Stimulated activated CD4-positive, alpha-beta T cell treated with anti-CD3 and anti-CD28 coated beads, Interleukin-4, amount 100 ng/mL, for 4 hours (primary cell): ENCODE measurements at places on chromosomes 13 and 19.

- DNase-seq: no peak
Measured at GRCh38 chr19:51749979-51750378, 1.7 kb downstream of the FPR1 start.

GRCh38 chr19:56423276-56423984 lies 19.3 kb downstream of the ZNF583 start:
- DNase-seq: no peak

DNA sequence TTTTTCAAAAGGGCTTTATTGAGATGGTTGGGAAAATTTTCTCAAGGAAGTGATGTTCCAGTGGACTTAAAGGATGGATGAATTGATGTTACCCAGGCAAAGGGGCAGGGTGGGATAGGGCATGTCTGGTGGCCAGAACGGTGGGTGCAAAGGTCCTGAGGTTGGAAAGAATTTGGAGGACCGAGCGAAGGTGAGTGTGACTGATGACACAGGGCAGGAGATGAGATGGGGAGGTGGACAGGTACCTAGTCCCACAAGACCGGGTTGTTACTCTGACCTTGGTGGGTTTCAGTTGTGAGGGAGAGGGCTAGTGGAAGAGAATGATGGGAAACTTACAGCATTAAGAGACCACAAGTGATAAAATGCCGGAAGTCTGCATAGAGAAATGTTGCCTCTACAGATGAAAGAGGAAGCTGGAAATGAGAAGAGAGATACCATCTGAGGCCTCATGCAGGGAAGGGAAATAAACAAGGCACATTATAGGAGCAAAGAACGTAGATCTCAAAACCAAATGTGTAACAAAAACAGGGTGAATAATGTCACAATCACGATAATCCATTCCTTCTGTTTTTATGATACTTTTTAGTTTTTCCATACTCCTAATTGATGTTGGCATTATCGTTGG lies 4.5 kb downstream of the ADGRE1 start:
- no peak for DNase-seq

GRCh38 chr19:32928806-32929205 lies 43.0 kb downstream of the CEP89 start:
- DNase-seq: no peak

DNA sequence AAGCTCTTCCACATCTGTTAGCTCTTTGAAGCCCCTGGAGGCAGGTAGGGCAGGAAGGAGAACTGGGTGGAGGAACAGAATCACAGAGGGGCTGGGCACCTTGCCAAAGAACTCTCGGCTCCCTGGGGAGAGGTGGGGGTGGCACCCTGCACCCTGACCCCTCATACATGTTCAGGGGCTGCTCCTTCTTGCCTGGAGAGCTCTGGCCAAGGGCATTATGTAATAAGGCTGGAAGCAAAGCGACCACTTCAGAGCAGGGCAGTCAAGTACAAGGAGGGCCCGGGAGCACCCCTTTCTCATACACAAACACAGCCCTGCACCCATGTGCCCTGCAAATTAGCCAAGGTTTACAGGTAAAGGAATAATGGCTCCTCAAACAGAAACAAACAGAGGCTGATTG lies 351.9 kb upstream of the TSHZ3 start:
- no peak for DNase-seq

DNA sequence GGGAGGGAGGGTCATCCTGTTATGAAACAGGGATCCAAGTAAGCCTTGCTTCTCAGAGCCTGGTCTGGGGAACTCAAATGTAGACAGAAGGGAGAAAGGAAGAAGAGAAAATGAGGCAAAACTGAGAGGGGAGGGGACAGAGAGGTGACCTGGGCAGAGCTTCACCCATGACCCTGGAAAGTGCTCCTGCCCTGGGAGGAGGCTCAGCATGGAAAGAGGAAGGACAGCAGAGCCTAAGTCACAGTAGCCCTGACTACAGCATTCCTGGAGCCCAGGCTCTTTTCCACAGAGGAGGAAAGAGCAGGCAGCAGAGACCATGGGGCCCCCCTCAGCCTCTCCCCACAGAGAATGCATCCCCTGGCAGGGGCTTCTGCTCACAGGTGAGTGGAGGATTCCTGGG lies at the start of gene CEACAM3:
Gene CEACAM3 (plus strand): TSS at position 226 of the 400 bp plus-strand sequence. CDS start 91 bp downstream, at position 317.
- no peak for DNase-seq

GRCh38 chr19:57566396-57567265 lies 7.0 kb upstream of the ZNF550 start:
- no peak for DNase-seq

DNA sequence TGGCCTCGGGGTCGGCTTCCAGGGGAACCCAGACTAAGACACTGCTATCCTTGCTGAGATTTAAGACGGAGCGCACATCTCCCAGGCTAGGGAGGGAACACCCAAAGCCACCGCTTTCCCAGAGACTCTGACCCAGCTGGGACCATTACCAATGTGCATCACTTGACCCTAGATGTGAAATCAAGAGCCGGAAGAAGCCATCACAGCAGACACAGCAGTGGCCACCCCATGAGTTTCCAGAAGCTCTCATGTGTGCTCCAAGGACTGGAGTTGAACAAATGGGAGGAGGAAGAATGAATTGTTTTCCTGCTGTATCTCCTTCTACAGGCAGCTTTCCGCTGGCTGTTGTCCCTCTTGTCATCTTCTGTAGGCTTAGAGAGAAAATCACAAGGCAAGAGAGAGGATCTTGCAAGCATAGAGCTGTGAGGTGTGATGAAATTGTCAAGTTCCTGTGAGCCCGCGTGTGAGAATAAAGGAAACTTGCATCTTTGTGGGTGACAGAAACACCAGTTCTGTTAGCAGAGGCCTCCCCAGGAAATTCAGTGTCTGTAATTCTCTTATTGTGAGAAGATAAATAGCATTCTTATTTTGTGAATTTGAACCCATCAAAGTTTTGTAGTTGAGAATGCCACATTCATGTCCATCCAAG lies 711.8 kb downstream of the UQCRFS1 start:
- no peak for DNase-seq

DNA sequence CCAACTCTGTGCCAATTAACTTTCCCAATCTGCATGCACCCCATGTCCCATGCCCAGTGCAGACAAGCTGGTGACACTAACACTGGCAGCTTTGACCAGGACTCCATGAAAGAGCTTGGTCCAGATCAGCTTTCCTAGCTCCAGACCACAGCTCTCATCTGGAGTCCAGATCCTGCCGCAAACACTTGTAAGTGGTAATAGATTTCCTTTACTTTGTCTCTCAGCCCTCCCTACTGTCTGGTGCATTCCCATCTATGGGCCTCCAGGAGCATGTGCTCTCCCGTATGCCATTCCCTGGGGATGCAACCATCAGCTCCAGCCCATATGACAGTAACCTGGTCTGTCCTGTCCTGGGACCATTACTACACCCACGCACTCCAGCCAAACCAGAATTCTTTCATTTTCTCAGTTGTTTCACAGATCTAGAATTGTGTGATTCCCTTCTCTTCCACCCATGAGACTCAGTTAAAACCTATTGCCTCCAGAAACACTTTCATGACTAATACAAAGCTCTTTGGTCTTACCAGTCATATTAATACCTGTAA lies 4.9 kb upstream of the STARD13 start:
- DNase-seq: no peak

DNA sequence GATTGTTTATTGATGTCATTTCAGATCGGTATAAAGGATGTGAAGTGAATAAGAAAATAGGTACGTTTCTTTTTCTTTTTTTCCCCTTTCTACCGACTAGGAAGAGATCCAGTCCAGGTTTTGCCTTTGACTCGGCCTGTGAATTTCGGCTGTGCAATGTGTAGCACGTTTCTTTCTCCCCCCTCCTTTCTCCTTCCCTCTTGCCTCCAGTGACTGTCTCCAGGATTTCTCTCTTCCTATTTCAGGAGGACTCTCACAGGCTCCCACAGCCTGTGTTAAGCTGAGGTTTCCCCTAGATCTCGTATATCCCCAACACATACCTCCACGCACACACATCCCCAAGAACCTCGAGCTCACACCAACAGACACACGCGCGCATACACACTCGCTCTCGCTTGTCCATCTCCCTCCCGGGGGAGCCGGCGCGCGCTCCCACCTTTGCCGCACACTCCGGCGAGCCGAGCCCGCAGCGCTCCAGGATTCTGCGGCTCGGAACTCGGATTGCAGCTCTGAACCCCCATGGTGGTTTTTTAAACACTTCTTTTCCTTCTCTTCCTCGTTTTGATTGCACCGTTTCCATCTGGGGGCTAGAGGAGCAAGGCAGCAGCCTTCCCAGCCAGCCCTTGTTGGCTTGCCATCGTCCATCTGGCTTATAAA lies at the start of gene GPC6:
Gene GPC6 (plus strand): TSS at position 185 of the 657 bp plus-strand sequence.
- DNase-seq: no peak

DNA sequence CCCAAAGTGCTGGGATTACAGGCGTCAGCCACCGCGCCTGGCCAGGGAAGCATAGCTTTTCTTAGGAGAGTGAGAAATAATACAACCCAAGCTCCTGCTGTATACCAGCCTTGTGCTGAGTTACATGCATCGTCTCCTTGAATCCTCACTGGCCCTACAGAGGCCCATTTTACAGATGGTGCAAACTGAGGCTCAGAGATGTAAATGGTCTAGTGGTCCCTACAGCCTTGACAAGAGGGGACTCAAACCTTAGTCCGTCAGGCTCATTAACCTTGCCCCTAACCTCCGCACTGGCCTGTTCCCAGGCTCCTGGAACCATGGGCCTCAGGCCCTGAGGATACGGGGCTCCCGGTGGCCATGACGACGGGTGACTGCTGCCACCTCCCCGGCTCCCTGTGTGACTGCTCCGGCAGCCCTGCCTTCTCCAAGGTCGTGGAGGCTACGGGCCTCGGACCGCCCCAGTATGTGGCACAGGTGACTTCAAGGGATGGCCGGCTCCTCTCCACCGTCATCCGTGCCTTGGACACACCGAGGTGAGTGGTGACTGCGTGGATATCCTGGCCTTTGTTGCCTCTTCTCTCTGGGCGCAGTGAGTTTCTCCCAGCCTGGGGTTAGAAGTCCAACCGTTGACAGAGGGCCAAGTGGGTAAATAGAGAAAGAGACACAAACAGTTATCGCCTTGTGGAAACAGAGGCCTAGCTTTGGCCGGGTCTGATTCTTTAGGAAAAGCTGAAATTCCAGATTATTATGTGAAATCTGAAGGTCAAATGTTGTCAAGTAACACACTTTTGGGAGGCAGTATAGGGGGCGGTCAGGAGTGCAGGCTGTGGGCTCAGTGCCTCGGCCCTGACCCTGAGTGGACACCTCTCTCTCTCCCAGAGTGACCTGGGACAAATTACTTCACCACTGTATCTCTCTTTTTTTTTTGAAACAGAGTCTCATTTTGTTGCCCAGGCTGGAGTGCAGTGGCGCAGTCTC lies 8.7 kb downstream of the MARCHF2 start:
- no peak for DNase-seq
